Ascending aorta (tissue), 2 donors: ENCODE measurements at places on chromosomes 2 and 18.

- no peak for DNase-seq
Observed at GRCh38 chr18:79964330-79965118, at the start of gene HSBP1L1. Gene HSBP1L1 (plus strand): TSS chr18:79964643. CDS start chr18:79964736, 93 bp downstream.

GRCh38 chr18:75305984-75306383, 95.4 kb downstream of the TSHZ1 start:
- no peak for DNase-seq

DNA sequence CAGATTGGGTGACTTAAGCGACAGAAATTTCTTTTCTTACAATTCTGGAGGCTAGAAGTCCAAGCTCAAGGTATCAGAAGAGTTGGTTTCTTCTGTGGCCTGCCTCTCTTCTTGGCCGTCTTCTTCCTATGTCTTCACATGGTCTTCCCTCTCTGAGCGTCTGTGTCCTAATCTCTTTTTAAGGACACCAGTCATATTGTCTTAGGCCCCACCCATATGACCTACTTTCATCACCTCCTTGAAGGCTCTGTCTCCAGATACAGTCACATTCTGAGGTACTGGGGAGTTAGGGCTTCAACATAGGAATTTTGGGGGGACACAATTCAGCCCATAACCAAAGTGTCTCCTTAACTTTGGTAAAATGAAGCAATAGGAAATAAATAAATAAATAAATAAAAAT, 110.9 kb upstream of the EPC2 start:
- no peak for DNase-seq

DNA sequence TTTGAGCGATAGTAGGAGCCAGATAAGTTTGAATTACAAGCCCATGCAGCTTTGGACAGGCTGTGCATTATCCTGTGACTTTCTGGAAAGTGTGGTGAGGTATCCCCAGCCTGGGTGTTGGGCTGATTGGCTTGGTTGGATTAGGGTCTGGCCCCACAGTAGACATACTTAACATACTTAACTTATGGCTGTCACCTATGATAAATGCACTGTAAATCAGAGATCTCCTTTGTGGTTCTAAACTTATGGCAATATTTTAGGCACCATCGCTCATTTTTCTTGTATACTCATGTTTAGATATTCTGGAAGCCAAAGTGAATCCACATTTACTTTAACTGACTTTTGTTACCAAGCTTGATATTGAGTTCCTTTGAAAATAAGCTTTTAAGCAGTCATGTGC, 54.8 kb downstream of the SPTBN1 start:
- DNase-seq = no peak

DNA sequence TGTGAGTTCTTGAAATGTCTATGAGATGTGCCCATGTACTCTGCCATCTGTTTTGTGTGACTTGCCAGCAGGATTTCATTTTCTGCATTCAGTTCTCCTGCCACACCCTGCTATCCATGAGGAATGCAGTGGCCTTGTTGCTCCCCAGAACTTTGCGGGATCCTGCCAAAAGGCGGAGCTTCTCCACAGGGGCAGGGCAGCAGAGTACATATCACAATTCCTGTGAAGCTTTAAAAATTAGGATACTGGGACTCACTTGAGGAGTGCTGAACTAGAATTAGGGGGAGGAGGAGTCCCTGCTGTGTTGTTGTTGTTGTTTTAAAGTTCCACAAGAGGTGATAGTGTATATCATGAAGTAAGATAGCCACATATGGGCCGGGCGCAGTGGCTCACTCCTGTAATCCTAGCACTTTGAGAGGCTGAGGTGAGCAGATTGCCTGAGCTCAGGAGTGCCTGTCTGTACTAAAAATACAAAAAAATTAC, 76.4 kb downstream of the TANC1 start:
- DNase-seq = no peak

- DNase-seq = no peak
Observed at GRCh38 chr18:34929336-34929780, 111.9 kb upstream of the MAPRE2 start.

DNA sequence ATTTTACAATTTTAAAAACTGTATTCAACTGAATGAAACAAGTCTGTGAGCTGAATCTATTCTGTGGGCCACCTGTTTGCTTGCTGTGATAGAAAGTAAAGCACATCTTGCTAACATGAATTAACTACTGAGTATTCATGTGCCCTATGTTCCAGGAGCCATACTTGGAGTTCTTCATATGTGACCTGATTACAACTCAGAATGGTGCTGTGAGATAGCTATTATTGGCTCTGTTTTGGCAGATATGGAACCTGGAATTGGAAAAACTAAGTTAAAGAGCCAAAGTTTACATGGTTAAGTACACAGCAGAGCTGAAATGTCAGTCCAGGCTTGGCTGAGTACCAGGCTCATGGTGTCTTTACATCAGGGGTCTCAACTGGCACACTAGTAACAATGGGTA, 253.7 kb downstream of the AGPS start:
- no peak for DNase-seq

DNA sequence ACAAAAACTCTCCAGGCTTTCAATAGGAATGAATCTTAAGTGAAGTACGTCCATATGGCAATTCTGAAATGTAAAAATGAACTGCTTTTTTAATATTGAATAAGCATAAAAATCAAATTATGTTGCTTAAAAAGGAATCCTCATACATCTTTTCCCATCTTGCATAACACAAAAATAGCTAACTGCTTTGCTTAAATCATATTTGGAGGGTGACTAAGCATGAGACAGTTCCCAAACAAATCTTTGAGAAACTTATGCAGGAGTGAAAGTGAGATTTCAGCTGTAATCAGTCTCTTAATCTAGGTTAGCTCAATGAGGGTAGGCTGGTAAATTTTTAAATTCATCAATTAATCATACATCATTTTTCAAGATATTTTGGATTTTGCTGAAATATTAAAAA, 111.5 kb downstream of the MBD5 start:
- no peak for DNase-seq

DNA sequence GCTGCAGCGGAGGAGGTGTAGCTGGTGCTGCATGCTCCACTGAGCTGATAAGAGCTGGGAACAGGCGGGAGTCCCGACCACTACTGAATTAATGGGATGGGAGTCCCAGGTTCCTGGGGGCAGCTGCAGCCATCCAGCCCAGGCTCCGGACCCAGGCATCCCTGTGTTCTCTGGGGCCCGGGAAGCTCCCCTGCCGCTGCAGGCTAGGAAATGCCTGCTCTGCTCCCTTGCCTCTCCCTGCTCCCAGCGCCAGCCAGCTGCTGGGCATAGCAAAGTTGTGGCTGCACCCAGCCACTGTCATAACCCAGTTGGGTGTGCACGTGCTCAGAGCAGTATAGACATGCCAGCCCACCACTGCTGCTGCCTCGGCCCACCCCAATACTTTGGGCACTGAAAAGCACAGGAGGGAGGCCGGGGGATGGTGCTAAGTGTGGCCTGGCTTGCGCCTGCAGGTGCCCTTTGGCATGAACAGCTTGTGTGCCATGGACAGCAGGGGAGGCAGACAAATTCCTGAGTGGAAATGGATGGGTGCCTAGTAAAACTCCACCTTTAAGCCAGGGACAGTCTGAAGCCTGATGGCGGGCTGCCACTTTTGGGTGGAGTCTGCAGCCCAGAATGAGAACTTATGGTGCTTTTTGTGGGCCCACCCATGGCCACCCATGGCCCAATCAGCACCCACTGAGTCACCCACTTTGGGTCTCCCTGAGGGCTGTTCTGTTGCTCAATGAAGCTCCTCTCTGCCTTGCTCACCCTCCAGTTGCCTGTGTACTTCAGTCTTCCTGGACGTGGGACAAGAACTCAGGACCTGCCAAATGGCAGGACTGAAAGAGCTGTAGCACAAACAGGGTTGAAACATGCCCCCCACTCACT, 219.3 kb upstream of the TMEFF2 start:
- no peak for DNase-seq

- no peak for DNase-seq
Observed at GRCh38 chr2:196169516-196169915, 1.9 kb downstream of the STK17B start.

GRCh38 chr18:70368903-70369302, 80.1 kb downstream of the SOCS6 start:
- DNase-seq = no peak

DNA sequence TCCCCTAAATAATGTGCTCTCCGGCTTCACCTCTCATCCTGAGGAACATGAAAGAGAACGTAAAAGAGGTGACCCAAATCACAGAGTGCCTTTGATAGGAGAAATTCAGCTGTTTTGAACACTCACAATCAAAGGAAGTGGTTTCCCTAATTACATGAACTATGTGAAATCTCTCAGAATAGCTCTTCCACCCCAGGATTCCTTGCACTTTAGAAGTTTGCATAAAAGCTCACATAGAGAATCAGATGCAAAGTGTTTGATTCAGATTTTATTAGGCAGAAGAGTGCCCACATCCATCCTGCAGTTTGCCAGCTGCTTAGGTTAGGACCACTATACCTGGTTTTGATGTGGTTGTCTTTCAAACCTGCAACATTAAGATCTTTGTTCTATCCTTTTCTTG, 61.0 kb downstream of the MAP3K20 start:
- no peak for DNase-seq

GRCh38 chr2:152174574-152174973, 989 bp downstream of the STAM2 start:
- DNase-seq = no peak

DNA sequence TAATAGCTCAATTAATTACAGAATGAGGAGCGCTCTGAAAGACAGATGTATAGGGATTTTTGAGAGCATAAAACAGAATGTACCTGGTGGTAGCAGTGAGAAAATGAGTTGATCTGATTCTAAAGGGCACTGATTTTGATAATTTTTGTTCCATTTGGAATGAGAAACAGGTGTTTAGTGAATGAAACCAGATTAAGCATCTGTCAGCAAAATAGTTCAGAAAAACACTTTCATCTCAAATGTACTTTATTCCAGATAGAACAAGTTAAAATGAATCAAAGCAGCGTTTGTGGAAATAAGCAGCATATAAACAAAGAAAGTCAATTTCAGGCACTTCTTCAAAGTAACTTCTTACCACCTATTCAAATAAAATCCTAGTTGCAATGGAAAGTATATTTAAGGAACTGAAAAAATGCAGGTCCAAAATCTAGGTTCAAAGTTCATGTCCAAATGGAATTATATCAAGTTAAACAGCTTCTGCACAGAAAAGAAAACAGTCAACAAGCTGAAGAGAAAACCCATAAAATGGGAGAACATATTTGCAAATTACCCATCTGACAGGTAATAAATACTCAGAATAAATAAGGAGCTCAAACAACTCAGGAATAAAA, 11.9 kb upstream of the REG3A start:
- no peak for DNase-seq

DNA sequence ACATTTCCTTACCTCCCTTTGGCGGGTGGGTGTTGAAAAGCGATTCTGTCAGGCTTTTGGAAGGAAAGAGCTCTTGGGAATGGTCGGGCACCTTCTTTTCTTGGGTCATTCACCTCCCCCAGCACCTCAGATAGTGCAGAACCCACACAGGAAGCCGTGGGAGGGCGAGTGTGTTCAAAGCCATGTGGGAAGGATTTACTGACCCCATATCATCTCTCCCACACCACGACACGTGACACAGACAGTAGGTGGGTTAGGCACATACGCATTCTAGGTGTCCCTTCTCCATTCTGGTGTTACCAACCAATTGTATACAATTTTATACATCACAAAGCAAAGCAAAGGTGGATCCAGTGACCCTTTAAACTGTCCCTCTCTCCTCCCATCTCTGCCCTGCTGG, 263.7 kb upstream of the REV1 start:
- DNase-seq = no peak

DNA sequence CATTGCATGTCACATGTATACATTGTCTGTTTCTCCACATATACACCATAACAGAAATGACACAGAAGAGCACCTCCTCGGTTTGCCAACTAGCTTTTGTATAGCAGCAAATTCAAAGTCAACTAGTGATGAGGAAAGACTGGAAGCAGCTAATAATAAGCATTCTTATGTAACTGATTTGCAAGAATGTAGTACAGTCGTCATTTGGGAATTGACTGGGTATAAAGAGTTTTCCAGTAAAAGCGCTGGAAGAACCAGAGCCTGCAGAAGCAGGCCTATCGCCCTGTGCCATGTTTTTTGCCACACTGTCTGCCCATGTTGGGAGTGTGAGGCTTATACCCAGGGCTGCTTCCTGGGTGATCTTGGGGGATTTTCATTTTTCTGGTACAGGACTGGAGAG, 310.6 kb downstream of the GBX2 start:
- no peak for DNase-seq

- DNase-seq = no peak
Observed at GRCh38 chr2:66273933-66274490, 160.9 kb upstream of the MEIS1 start.

GRCh38 chr2:96171831-96172230, 26.6 kb upstream of the DUSP2 start:
- DNase-seq = no peak

GRCh38 chr18:74303306-74303705, 11.5 kb upstream of the CYB5A start:
- no peak for DNase-seq

DNA sequence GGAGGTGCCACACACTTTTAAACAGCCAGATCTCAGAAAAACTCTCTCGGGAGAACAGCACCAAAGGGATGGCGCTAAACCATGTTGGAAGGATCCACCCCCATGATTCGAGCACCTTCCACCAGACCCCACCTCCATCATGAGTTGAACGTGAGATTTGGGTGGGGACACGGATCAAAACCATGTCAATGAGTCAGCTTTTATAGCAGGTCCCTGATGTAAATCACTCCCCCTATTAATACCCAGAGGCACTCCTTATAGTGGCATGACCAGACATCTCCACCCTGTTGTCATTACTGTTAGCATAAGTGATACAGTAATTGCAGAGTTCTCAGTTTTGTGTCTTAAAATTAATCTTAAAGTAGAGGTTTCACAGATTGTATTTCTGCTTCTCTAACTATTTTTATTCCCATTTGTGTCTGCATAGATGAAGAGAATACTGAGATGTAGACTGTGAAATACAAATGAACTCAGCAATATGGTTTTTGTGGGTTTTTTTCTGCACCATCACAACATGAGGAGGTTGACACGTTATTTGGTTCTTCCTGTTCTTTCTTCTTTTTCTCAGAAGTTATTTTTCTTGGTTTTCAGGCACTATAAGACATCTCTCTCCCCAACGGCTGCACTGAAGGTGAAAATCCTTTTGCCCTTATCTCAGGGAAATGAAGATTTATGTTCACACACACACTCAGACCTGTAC, 218.2 kb downstream of the ARL4C start:
- DNase-seq = no peak

GRCh38 chr2:117492209-117492851, 322.2 kb upstream of the DDX18 start:
- DNase-seq = no peak

DNA sequence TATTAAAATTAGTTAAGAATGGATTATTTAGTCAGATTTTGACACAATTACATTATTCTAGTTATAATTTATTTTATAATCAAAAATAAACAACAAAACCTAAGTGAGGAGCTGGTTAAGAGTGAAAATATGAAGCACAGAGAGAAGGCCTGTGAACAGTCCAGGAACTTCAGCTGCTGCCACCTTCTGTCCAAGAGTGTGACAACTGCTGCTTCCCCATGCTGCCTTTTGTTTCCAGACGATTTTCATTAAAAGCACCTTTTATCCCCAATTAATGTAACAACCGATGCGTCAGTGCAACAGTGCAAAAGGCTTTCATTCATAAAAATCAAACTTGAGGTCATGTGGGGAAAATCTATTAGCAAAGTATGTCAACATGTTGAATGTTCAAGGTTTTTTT, 363.6 kb downstream of the CTNNA2 start:
- DNase-seq = no peak
